ENCODE measurements at places on chromosomes 3 and 15.

DNA sequence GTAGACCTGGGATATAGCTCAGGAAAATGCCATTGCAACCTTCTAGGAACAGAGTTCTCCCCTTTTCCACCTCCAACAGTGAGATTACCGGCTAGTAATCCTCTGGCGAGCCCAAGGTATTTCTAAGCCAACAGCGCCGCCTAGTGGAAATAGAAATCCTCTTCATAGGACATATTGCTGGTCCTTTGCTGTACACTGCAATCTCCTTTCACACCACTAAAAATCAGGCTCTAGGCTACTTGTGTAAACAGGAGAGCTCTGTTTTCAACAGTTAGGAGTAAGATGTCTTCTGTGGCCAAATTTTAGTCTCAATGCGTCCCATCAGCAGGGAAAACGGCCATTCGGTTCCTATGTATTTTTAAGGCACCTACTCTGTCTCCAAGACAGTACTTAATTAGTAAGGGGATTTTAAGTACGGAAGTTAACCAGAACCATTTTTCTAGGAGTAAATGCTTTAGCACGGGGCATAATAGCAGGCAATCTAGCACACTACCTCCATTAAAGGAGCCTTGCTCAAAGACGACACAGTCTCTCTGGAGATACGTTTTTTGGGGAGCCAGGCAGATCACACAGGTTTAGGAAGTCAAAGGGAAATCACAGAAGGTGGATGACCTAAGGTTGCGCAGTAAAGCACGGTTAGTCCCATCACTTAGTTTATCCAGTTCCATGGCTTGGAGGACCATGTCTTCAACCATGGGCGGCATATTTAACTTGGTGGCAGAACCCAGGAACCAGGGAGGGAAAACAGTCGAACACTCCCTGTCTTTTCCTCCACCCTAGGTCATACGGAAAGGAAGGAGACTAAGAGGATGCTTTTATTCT is 43.8 kb downstream of the NCEH1 start:
- DNase-seq, result peak; percentile 83

DNA sequence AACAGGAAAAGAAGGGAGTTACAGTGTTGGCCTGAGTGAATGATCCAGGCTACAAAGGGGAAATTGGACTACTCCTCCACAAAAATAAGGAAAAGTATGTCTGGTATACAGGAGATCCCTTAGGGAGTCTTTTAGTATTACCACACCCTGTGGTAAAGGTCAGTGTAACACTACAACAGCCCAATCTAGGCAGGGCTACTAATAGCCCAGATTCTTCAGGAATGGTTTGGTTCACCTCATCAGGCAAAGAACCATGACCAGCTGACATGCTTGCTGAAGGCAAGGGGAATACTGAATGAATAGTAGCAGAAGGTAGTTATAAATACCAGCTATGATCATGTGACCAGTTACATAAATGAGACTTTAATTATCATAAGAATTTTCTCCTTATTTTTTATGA is 372.6 kb upstream of the ATP11B start:
- no peak for DNase-seq

DNA sequence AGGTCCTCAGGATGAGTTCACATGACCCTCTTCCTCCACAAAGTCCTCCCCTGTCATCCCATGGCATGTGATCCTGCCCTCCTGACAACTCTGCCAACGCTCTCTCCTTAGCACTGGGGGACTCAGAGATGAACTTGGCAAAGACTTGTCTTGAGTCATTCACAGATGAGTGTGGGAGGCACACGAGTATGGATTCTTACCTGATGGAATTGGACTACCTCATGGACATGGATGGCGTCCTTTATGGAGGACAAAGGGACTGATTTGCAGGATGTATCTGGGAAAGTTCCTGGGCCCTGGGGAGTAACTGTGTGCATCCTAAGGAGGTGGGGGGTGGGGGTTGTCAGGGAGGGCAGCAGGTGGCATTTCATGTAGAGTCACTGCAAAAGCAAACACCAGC is 38.2 kb upstream of the TOPBP1 start:
- no peak for DNase-seq

GRCh38 chr3:126121632-126122031 is 37.7 kb upstream of the SLC41A3 start:
- DNase-seq, result peak; percentile 35

DNA sequence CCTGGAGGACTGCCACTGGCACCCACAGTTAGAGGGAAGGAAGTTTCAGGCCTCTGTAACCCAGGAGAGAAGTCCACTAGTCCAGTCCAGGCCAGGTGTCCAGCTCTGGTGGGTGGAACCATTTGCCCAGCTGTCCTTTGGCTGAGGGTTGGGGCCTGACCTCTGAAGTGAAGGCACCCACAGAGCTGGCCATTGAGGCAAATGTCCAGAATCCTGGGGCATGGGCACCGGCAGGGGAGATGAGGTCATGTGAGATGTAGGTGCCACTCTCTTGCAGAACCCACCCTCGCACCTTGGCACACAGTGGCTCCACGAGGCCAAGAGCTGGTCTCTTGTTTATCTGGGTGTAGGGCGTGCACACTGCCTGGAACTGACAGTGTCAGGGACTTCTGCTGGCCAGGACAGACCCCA is 162.8 kb downstream of the SMAD6 start:
- DNase-seq, result peak; percentile 60

- DNase-seq, result no peak
Observed at GRCh38 chr3:69200384-69201068, 78.1 kb upstream of the LMOD3 start.
